GM12891 (cell line): ENCODE measurements at places on chromosomes 7 and 10.

DNA sequence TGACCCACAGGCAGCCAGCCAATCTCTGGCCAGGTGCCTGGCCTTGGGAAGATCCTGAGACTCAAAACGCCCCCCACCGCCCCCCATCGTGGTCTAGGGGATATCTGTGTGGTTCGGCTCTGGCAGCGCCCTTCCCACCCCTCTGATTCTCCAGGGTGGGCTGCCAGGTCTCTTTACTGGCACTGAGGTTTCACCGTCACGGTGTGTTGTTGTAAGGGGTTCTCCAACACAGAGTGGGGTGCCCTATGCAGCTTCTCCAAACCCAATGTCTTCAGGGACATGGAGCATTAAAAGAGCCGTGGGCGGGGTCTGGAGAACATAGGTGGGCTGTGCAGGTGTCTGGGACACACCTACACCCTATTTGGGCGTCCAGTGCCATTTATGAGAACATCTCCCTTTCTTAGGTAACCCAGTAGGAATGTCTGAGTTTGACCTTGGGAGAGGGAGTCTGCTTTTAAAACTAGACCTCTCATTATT lies 1.5 kb downstream of the MAFK start:
- no peak for DNase-seq

DNA sequence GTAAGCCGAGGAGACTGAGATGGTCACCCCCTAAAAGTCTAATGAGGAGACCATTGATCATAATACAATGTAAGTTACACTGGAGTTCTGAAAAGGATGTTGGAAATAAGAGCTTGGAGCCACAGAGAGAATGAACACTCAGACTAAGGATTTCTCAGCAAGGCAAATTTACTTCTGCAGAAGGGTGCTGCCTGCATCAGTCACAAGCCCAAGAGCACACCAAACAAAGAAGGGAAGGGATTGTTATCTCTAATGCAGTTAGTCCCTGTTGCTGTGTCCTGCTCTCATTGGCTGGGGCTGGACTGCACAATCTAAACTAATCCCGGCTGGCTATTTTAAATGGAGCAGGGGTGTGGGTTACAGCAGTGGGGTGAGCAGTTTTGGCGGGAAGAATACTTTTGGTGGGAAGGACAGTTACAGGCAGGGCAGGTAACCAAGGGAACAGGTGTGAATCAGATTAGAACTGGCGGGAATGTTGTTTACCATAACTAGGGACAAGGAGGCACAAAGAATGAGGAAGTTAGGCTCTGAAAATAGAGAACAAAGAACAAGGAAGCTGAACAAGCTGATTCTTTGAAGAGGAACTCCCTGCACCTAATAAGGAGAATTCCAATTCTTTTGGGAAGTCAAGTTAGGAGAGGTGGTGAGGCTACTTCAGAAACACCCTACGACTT lies 30.3 kb upstream of the TRIM24 start:
- DNase-seq: no peak

- DNase-seq: no peak
Measured at GRCh38 chr7:122352454-122352853, 47.9 kb upstream of the FEZF1 start.

GRCh38 chr10:4934391-4934987 lies 28.7 kb upstream of the AKR1C1 start:
- no peak for DNase-seq

DNA sequence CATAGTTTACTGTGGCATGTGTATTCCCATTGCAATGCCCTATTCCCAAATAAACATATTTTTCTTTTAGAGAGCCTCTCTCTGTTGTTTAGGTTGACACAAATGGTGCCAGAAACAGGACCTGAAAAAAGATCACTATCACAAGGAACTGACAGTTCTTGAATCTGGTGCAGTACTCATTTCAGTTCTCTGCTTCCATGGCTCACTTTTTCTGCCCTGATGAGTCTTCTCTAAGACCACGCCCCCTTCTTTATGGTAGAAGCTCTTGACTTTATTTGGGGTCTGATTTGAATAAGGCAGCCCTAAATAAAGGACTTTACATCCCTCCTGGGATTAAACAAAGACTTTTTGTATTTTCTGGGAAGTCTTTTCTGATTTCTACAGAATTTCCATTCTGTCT lies 3.5 kb upstream of the CCDC126 start:
- peak; percentile 20 for DNase-seq

DNA sequence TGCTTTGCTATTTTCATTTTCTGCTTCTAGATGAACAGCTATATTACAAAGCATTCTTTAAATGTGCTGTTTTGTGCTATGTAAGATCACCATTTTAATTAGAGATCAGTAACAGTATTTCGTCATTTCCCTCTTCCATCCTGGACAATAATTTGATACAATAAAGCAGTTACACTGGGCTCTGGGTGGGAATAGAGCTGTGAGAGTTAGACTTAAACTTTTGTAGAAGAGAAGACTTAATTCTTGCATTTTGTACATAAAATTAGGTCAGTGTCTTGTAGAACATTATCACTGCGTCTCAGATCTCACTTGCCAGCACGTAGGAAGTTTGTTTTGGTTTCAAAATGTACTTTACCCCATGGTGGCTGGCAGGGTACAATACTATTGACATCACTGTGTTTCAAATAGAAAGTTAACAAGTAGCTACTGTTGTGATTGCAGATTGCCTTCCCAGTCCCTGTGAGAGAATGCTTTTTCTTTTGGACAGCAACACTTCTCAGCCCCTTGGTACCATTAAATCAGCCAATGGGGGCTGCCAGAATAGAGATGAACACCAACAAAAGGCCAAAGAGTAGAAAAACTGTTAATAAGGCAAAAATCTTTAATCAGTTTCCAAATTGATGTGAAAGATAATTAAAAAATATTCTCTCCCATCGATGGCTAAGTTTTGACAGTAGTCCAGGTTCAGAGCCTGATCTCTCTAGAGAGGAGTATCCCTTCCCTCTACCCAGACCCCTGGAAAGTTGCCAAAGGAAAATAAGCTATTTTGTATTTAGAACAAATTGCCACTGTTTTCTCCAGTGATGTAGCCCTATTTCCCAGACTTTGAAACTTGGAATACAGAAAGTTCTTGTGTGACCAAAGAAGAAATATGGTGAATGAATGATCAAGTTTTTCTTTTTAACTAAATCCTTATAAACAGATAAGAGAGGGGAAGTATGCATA lies 35.1 kb downstream of the SMNDC1 start:
- DNase-seq: no peak

- DNase-seq: no peak
Measured at GRCh38 chr7:20151708-20152456, 65.3 kb downstream of the MACC1 start.
